Kidney capillary endothelial cell (primary cell): ENCODE measurements at places on chromosomes 6 and 20.

DNA sequence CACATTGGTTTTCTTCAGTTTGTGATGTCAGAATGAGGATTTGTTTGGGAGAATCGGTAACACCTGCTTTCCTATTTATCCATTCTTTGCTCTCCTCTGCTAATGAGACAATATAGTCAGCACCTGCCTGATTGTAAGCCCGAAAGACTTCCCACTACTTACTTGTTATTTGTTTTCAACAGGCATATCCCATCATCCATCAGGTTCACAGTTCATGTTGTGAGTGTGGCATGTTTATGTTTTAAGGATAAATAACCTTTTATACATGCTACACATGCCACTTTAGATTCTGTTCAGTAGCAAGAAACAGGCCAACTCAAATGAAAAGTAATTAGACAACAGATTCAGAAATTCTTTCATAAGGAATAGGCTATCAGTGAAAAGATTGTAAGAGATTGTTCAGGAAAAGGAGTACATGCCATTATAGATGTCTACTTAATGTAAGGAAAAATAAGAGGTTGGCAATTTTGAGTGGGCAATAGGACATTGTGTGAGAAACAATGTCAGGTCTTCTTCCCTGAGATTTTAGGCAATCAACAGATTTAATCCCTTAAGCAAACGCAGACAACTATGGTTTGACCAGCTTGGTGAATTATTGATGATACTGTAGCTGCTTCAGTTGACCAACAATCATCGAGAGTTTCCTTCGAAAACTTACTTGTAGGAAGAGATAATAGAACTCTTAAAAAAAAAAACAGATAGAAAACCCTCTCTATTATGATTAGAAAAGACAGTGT, 7.9 kb upstream of the GPRC6A start:
- no peak for DNase-seq

DNA sequence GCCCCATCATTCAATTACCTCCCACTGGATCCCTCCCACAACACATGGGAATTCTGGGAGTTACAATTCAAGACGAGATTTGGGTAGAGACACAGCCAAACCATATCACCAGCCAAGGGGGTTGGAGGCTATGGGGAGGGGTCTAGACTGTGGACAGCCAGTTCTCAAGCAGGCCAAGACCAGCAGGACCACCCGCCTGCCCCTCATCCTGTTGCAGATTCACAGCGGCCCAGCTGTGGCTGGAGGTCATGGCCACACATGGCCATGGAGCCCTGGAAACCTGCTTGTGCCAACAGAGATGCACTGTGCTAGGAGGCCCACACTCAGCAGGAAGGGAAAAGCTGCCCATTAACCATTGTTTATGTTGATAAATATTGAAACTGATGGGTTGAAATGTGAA, 240.5 kb downstream of the TTLL2 start:
- DNase-seq, result no peak

- no peak for DNase-seq
Measured at GRCh38 chr20:23125159-23125558, 39.0 kb upstream of the CD93 start.

GRCh38 chr6:128161839-128162238, 261.0 kb upstream of the THEMIS start:
- no peak for DNase-seq

DNA sequence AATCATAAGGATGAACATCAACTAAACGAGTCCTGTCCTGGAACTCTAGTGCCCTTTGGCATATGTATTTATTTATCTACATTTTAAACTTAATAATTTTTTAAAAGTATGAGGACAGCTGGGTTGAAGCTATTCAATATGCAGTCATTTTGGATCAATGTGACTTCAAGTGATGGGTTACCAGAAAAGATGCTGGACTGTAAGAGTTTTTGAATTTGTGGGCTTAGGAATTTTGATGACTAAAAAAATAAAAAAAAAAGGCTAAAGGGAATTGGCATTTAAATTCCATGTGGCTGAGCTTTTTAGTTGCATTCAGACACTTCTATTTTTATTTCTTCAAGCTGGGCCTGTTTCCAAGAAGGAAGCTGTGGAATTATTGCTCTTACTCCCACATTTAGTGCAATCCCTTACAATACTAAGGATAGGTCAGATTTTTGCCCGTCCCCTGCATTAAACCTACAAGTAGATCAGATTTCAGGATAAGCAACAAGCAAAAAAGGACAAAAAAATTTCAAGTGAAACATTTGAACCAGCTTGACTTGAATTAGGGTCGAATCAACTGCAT, 704.2 kb upstream of the CITED2 start:
- no peak for DNase-seq

- no peak for DNase-seq
Measured at GRCh38 chr6:3026791-3027626, 27.3 kb downstream of the NQO2 start.

GRCh38 chr6:15369838-15370237, 124.0 kb downstream of the JARID2 start:
- no peak for DNase-seq

DNA sequence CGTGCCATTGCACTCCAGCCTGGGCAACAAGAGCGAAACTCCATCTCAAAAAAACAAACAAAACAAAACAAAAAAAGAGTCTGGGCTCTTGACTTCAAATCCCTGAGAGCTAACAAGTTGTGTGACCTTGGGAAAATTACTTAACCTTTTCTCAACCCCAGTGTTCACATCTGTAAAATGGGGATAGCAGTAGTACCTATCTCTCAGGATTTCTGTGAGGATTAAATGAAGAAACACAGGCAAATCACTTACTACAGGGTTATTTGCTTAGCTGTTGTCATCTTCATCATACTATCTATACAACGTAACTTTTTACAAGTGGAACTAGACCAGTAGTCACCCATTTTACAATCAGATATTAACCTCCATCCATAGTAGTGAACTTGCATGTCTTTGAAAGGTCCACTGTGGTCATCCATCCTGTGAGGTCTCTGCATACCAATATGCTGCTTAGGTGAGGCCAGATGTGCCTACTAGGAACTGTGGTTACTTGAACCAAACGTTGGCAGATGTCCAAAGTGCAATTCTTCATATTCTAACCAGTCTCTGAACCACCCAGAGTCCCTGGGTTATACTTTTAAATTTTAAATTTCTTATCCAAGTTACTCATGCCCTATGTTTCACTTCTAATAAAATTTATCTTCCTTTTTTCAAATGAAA, 128.9 kb upstream of the BEND3 start:
- DNase-seq, result no peak

GRCh38 chr6:147441751-147442150, 66.7 kb upstream of the SAMD5 start:
- DNase-seq, result no peak

GRCh38 chr6:45681860-45682511, 304.3 kb upstream of the SUPT3H start:
- DNase-seq, result no peak

GRCh38 chr6:73803562-73804241, 107.7 kb downstream of the CD109 start:
- peak; percentile 36 for DNase-seq

DNA sequence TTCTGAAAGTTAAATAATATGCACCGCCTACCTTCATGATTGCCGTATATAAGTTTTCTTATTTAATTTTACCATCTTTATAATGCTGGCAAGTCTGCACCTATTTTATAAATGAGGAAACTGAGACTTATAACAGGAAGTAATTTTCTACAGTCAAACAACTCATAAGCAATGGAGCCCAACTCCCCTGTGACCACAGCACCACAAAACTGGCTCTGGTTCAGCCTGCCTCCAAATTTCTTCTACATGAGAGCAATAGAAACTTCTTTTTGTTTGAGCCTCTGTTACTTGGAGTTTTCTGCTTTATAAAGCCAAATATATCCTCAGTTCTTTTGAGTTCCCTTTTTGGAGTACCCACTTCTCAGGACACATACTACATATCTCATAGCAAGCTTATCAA, 131.1 kb upstream of the HSF2 start:
- no peak for DNase-seq

DNA sequence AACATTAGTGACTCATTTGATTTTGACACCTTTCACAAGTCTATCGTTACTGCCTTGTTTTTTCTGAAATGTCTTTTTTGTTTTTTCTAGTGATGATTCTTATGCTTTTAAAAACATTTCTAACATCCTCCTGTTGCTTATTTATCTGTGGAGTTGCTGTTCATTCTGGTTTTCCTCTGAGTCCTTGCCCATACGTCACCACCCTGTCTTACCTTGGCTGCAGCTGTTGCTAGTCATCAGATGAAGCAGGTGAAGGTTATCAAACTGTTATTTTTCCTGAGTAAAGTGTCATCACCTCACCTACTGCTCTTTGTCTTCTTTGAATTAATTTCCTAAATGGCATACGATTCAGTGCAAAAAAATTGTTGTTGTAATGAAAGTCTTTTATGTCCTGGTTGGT, 376.6 kb downstream of the GRIK2 start:
- no peak for DNase-seq

GRCh38 chr6:35569011-35569461, 56.3 kb upstream of the TULP1 start:
- DNase-seq, result no peak
